ENCODE measurements at places on chromosomes 3 and 15.

- DNase-seq: no peak
These were observed 801 bp downstream of the ARHGAP31 start for GRCh38 chr3:119294696-119295671.

GRCh38 chr3:114554731-114555130 lies 260.9 kb downstream of the TIGIT start:
- DNase-seq: no peak

- no peak for DNase-seq
These were observed 1.3 kb downstream of the NEIL1 start for GRCh38 chr15:75348034-75348561.

DNA sequence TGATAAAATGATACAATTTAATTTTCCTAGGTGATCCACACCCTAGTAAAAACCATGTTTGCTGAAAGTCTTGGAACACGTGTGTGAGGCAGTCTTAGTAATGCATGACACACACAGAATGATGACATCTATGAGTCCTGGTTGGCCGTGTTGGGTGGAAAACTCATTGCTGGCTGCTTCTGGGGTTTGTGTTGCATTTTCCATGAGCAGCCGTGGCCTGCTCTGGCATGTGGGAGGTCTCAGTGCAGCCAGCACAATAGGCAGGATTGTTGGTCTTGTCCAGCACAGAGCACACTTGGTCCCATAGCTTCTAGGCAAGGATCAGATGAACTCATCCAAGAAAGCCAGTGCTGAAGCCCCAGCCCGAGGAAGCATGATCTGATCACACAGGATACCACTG lies 172.8 kb upstream of the UBE3A start:
- DNase-seq: no peak

DNA sequence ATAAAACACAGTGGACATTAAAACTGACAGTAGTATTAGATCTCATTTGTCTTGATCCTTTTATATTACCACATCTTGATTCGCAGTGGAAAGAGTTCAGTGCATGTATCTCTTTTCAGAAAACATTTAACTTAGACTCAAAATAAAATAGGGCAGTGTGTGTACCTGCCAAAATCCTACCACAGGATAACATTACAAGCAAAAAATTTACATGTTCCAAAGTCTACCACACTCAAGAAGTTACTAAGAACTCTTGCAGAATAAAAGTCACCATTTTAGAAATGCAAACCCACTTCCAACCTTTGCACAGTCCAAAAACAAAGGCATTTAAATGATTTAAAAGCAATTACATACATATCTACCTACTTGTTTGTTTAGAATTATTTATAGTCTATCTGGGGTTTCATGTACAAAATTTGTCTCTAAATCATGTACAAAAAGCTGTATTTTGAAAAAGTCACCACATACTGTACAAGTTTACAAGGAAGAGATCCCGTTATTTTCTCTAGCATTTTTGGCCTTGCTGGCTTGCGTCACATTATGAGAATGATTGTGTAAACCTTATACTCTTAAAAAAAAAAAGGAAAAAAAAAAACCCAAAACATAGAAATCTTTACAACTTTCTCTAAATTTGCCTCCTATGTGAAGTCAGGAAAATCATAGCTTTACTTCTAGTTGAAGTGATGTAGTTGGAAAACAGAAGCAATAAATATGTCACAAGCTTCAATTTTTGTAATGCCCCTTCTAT lies 153.8 kb downstream of the ADAM10 start:
- DNase-seq: no peak

DNA sequence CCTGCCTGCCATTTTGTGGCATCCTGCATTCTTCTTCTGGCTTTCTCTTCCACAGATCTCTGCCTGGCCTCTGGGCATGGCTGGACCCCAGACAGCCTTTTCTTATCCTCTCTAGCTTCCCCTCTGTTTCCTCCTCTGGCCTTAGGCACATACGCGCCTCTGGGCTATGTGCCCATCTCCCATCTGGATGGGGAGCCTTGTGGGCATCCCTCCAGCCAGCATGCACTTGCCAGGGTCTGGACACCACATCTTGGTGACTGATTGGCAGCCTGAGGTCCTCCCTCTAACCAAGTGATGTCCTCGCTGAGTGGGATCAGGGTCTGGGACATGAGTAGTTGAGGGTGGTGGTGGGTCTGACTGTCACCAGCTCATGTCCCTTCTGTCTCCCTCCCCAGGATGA lies 12.8 kb downstream of the PLEKHO2 start:
- no peak for DNase-seq

Measured in NCI-H460 (cell line).